Glutamatergic neuron (in vitro differentiated cells): ENCODE measurements at places on chromosomes 2 and 18. TPM values are rescaled to one million over a fixed set of nuclear protein-coding genes. Genes with fewer than 3 reads are reported as not detected.

GRCh38 chr2:152393377-152393776, 58.4 kb downstream of the FMNL2 start:
- H3K27me3 ChIP-seq = peaks cover 6% of the 10 kb centered on the region
- no peak for DNase-seq
- H3K4me1 ChIP-seq = peaks cover 60% of the 10 kb centered on the region
- H3K36me3 ChIP-seq = peaks cover 10% of the 10 kb centered on the region
- no peak overlapping the region for H3K27ac ChIP-seq
- H3K4me3 ChIP-seq = no peak overlapping the region

DNA sequence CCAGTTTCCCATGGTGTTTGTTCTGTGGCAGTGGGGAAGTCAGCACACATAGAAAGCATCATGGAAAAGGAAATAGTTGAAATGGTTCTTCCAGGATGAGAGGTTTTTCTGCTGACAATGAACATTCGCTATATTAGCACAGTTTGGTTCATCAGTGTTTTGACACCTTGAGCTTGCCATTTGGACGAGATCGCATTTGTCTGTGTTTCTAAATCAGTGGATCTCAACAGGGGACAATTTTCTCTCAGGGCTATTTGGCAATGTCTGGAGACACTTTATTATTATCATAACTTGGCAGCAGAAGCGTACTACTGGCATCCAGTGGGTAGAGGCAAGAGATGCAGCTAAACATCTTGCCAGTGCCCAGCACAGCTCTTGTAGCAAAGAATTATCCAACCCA, 74.6 kb downstream of the CD8B2 start:
- H3K4me1 ChIP-seq = peaks cover 8% of the 10 kb centered on the region
- H3K27ac ChIP-seq = no peak overlapping the region
- peaks cover 9% of the 10 kb centered on the region for H3K36me3 ChIP-seq

DNA sequence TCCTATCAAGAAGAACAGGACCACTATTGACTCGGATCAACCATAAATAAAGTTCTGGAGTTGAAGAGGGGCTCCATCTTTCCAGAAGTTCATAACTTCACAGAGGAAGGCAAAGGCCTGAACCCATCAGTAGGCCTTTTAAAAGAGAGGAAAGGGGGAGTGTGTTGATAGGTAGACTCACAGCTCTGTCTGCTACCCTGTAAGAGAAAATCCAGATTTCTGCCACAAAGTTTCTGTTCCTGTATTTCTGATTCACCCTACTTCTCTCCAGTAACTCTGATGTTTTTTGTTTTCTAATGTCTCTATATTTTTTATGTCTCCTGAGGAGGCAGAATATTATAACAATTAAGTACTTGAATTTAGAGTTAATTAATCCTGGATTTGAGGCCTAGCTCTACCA, 564.0 kb downstream of the TNS1 start:
- no peak for DNase-seq
- H3K27ac ChIP-seq = no peak overlapping the region
- peaks cover 24% of the 10 kb centered on the region for H3K4me1 ChIP-seq

DNA sequence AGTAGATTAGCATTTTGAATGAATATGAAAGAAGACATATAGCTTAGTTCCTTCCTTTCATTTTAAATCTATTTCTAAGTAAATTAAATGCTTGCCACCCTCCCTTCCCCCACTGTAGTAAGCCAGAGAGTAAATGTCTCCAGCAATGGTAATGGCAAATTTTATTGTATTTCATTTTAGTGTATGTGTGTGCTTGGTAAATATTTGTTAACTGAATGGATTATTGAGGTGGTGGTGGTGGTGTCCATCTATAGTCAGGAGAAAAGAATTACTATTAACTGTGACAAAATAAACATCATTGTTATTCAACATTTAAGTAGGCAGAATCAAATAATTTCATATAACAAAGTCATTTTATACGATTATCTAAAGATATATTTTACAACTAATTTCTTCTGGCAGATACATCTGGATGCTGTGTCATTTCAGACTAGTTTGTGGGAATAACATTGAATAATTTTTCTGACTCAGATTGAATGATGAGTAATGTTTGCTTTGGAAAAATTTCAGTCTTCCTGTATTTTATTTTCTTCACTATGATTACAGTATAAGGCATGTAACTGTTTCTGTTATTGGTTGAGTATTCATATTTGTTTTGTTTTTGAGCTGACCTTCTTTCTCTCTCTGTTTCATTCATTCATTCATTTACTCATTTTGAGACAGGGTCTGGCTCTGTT, 18.3 kb downstream of the ASXL3 start:
- H3K27me3 ChIP-seq = no peaks in the 10 kb centered on the region
- DNase-seq = no peak
- no peaks in the 10 kb centered on the region for H3K36me3 ChIP-seq
- peaks cover 6% of the 10 kb centered on the region for H3K4me1 ChIP-seq
- H3K4me3 ChIP-seq = no peak overlapping the region

GRCh38 chr2:136137982-136138381, 20.0 kb upstream of the CXCR4 start:
- no peak overlapping the region for H3K4me3 ChIP-seq
- DNase-seq = no peak
- peaks cover 22% of the 10 kb centered on the region for H3K4me1 ChIP-seq
- no peak overlapping the region for H3K27ac ChIP-seq
- peaks cover 4% of the 10 kb centered on the region for H3K27me3 ChIP-seq
- H3K36me3 ChIP-seq = no peaks in the 10 kb centered on the region

- H3K4me3 ChIP-seq = no peak overlapping the region
- DNase-seq = no peak
- no peaks in the 10 kb centered on the region for H3K36me3 ChIP-seq
- H3K27me3 ChIP-seq = peaks cover 3% of the 10 kb centered on the region
- H3K27ac ChIP-seq = no peak overlapping the region
- peaks cover 29% of the 10 kb centered on the region for H3K4me1 ChIP-seq
Measured at GRCh38 chr2:205860885-205861284, 178.6 kb downstream of the NRP2 start.

GRCh38 chr18:56637711-56638231, 621 bp downstream of the TXNL1 start:
- H3K27ac ChIP-seq = peak overlapping the region; percentile 99
- peaks cover 24% of the 10 kb centered on the region for H3K4me1 ChIP-seq
- H3K27me3 ChIP-seq = peaks cover 3% of the 10 kb centered on the region
- no peak for DNase-seq

DNA sequence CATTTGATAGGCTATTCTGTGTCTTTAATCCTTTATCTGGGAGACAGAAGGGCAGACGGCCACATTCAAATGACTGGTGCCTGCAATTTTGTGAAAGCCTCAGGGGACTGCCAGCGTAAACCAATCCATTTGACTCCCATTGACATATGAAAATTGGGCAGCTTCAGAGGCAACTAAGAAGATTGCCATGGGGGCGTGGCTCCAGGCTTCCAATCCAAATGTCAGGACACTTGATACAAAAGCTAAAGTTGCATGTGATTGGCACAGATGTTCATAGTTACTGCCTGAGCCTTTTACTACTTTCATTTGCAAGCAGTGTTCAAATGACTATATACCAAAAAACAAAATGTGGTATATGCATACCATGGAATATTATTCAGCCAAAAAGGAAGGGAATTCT, 42.0 kb downstream of the SPC25 start:
- peaks cover 10% of the 10 kb centered on the region for H3K4me1 ChIP-seq
- no peaks in the 10 kb centered on the region for H3K36me3 ChIP-seq
- DNase-seq = peak; percentile 44
- no peaks in the 10 kb centered on the region for H3K27me3 ChIP-seq
- H3K27ac ChIP-seq = peak overlapping the region; percentile 69

DNA sequence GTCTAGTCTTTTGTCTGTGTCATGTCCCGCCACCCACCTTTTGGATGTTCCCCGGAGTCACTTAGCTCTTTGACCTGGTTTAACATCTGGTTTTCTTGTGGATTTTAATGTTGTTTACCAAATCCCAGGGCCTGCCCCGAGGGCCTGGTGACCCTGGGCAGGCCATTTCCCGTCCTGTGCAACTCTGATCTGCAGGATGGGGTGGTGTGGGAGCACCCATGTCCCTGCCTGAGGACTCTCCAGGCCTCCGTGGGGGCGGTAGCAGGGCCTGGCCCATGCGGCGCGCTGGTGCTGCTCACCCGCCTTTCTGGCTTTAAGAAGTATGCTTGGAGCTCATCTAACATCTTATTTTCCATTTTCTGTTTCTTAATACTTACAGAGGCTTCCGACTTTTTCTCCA, 10.7 kb downstream of the RAMP1 start:
- H3K4me3 ChIP-seq = no peak overlapping the region
- H3K36me3 ChIP-seq = peaks cover 9% of the 10 kb centered on the region
- DNase-seq = no peak

GRCh38 chr2:43139996-43140621, 86.3 kb downstream of the ZFP36L2 start:
- peak; percentile 6 for DNase-seq
- H3K27ac ChIP-seq = no peak overlapping the region
- H3K4me1 ChIP-seq = no peaks in the 10 kb centered on the region
- no peak overlapping the region for H3K4me3 ChIP-seq
- peaks cover 4% of the 10 kb centered on the region for H3K27me3 ChIP-seq
- no peaks in the 10 kb centered on the region for H3K36me3 ChIP-seq

DNA sequence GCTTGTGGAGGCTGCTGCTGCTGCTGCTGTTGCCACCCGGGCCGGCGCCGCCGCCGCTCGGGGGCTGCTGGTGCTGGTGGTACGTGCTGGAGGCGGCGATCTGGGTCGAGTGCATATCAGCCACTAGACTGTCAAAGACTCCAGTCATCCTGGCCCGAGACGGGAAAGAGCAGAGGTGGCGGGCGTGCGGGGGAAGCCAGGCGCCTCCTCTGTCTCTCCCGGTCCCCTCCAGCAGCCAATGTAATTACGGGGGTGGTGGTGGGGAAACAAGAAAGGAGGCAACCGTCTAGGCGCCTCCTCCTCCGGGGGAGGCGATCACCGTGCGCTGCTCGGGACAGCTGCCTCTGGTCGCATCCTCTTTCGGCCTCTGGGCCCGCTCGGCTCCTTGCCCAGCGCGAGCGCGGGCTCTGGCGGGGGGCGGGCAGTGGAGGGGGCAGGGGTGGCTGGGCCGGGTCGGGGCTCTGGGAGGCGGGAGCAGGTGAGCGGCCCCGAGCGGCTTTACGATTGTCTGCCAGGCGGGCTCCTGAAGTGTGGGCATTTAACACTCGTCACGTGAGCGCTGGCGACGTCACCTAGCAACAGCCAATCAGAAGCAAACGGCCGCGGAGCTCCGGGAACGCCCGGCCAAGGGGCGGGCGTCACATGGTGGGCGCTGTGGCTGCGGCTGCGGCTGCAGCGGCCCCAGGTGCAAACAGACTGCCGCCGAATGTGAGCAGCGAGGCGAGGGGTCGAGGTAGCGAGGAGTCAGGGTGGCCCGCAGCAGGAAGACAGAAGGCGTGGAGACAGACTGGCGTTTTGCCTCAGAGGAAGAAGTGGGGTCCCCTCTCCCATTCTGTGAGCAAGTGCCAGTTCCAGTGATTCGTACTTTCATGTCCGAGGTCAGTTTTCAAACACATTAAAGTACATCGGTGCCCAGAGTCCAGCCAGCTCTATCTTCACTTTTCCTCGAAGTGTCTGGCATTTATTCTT, at the start of gene DLX2:
Gene DLX2, minus strand, starts transcription at position 510 of the 969 bp plus-strand sequence. Its CDS starts 362 bp downstream, at position 148.
- H3K27me3 ChIP-seq = peaks cover 31% of the 10 kb centered on the region
- H3K4me3 ChIP-seq = peak within 1 kb of the TSS; percentile 92
- H3K36me3 ChIP-seq = no peaks in the 10 kb centered on the region
- peaks cover 18% of the 10 kb centered on the region for H3K4me1 ChIP-seq
- DNase-seq = peak; percentile 94

DNA sequence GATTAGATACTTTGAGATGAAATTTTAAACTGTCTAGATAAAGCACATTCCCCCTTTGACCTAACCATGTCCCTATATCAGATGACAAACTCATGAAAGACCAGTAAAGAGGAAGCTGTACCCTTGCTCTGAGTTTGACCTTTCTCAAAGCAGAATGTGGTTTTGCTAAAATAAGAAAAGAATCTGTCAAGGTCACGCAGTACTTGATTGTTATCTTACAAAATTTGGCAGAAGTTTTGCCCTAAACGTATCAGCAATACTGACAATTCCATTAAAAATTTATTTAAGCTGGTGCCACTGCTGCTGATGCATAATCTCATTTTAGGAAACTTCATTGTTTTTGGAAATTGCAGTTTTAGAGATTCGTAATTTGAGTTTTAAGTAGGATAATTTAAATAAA, 31.2 kb upstream of the GALM start:
- no peak for DNase-seq
- no peaks in the 10 kb centered on the region for H3K36me3 ChIP-seq
- no peak overlapping the region for H3K4me3 ChIP-seq
- no peaks in the 10 kb centered on the region for H3K4me1 ChIP-seq
- H3K27me3 ChIP-seq = no peaks in the 10 kb centered on the region

GRCh38 chr18:55147791-55148190, 188.5 kb upstream of the CCDC68 start:
- no peak for DNase-seq
- H3K27me3 ChIP-seq = no peaks in the 10 kb centered on the region
- no peak overlapping the region for H3K27ac ChIP-seq
- H3K36me3 ChIP-seq = no peaks in the 10 kb centered on the region
- H3K4me3 ChIP-seq = no peak overlapping the region

DNA sequence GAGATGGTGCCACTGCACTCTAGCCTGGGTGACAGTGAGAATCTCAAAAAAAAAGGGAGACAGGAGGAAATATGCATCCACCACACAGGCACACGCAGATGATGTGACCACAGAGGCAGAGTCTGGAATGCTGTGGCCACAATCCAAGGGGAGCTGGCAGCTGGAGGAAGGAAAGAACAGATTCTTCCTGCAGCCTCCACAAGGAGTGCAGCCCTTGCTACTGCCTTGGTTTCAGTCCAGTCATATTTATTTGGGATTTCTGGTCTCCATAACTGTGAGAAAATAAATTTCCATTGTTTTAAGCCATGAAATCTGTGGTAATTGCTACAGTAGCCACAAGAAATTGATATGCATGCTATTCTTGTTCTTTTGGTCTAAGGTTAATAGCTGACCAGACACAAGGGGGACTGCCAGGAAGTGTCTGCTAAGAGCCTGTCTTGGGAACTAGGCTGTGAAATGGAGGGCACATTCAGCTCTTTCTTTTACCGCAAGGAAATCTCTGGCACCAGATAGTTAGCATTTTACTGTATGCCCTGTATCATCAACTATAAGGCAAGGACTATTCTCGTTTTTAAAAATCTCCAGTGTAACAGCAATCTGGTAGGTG, 133.1 kb upstream of the SEC11C start:
- H3K4me1 ChIP-seq = peaks cover 7% of the 10 kb centered on the region
- no peak overlapping the region for H3K4me3 ChIP-seq
- no peaks in the 10 kb centered on the region for H3K36me3 ChIP-seq
- DNase-seq = no peak
- H3K27ac ChIP-seq = no peak overlapping the region

GRCh38 chr18:69948256-69948655, 583 bp upstream of the CD226 start:
- no peaks in the 10 kb centered on the region for H3K4me1 ChIP-seq
- no peak overlapping the region for H3K27ac ChIP-seq
- no peak overlapping the region for H3K4me3 ChIP-seq
- H3K27me3 ChIP-seq = no peaks in the 10 kb centered on the region
- no peak for DNase-seq
- H3K36me3 ChIP-seq = no peaks in the 10 kb centered on the region

VWA3B gene
- total RNA-seq = not detected

MERTK gene
- 2.3 TPM for total RNA-seq

CYRIA gene
- total RNA-seq = 19.3 TPM

ACMSD gene
- total RNA-seq = not detected

OTOS gene
- total RNA-seq = not detected

CAVIN2 gene
- total RNA-seq = not detected

RTP5 gene
- total RNA-seq = not detected

NEMP2 gene
- total RNA-seq = 2.1 TPM

TMEM200C gene
- total RNA-seq = 13.8 TPM

ZBTB7C gene
- 10.6 TPM for total RNA-seq

OSBPL1A gene
- total RNA-seq = 27.5 TPM

CTAGE1 gene
- total RNA-seq = not detected

ARHGAP15 gene
- total RNA-seq = not detected

UGGT1 gene
- total RNA-seq = 67.9 TPM
